ENCODE measurements at places on chromosomes 2 and 18.

DNA sequence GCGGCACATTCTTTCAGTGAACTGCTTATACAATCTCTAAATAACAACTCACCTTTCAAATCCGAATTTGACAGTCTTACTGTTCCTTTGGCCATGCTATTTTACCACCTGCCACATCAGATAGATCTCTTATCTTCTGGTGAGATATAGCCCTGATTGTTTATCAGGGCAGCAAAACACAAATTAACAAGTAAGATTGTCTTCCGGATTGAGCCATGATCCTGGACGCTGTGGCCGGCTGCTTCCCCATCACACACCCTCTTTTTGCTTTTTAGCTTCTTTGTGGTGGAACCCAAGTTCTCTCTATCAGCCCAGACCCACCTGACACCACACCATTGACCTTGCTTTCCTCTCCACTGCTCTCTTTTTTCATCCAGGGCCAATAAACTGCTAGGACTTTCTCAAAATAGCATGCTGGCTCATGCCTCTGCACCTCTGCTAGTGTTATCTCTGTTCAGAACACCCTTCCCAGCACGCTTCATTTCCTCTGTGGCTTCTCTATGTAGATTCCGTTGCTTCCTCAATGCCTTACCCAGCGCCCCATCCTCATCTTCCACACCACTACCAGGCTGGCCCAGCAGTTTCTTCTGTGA lies 111.8 kb upstream of the CNTNAP5 start:
- no peak for DNase-seq

DNA sequence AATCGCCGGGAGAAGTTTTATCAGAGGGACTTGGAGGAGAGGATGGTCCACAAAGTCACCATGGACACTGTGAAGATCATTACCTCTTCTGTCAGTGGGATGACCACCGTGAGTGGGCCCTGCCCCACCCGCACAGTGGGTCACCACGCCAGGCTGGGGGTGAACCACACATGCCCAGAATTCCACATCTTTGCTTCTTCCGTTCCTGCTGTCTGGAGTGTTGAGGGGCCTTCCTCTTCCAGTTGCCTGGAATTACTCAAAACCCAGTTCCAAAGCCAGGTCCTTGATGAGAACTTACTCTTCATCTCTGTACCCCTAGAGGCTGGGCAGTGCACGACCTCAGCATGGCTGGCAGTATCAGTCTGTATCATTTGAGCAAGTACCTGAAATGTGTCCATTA lies 22.1 kb downstream of the MROH2A start:
- DNase-seq: no peak

DNA sequence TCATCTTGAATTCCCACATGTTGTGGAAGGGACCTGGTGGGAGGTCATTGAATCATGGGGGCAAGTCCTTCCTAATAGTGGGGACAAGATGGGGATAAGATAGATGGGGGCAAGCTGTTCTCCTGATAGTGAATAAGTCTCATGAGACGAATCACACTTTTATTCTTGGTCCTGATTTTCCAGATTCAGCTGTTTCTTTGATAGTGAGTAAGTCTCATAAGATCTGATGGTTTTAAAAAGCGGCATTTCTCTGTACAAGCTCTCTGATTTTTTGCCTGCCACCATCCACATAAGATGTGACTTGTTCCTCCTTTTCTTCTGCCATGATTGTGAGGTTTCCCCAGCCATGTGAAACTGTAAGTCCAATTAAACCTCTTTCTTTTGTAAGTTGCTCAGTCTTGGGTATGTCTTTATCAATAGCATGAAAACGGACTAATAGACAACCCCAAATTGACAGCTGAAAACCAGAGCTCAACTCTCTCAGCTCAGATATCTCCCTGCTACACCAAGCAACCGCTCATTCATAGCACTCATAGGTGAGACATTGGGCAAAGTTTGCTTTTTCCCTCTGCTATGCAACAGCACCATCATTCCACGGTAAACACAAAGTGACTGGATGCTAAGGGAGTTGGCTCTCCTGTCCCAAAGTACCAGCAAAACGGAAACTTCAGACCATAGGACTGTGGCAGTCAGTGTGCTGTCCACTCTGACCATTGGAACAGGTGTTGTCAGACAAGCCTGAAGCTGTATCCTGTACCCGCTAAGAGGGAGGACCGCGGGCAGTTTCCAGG lies 44.9 kb upstream of the TBC1D8 start:
- DNase-seq: no peak

GRCh38 chr18:42509750-42510415 lies 554.8 kb downstream of the PIK3C3 start:
- DNase-seq: no peak

- no peak for DNase-seq
Measured at GRCh38 chr18:66557091-66557490, 46.8 kb downstream of the CDH19 start.

DNA sequence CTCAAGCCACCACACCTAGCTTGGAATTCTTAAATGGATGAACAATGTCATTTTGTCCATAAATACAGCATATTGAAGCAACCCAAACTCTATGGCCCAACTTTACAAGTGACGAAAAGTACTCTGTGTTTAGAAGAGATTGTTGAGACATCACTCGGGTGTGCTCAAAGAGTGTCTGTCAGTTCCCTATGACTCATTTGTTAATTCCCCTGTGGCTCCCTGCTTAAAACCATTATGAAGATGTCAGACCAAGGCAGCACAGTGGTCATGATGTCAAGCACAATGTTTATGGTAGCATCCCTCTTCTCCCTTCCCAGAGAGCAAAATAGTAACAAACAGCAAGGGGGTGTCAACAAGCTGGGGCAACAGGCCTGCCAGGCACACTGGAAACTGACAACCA lies 3.0 kb downstream of the LYG1 start:
- DNase-seq: no peak

DNA sequence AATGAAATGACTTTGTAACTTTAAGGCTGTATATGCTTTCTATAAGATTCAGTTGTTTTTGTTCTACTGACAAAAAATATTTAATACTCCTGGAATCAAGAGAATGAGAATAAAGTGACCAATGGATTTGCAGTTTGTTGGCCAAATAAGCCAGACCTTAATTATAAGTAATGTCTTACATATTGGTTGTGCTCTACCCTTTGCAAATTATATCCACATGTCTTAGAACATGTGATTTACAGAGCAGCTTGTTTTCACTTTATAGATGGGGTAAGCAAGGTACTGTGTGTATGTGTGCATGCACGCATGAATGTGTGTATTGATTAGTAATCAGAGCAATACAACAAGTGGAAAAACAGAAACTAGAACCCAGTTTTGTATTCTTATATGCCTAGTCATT lies 59.1 kb downstream of the RMDN2 start:
- DNase-seq: no peak

- DNase-seq: no peak
Measured at GRCh38 chr2:10240911-10241610, 61.6 kb upstream of the HPCAL1 start.
